Activated T-helper 17 cell treated with anti-CD3 and anti-CD28 coated beads, Interleukin-2, amount 50 U/mL, for 72 hours (primary cell): ENCODE measurements at places on chromosomes 2 and 18.

DNA sequence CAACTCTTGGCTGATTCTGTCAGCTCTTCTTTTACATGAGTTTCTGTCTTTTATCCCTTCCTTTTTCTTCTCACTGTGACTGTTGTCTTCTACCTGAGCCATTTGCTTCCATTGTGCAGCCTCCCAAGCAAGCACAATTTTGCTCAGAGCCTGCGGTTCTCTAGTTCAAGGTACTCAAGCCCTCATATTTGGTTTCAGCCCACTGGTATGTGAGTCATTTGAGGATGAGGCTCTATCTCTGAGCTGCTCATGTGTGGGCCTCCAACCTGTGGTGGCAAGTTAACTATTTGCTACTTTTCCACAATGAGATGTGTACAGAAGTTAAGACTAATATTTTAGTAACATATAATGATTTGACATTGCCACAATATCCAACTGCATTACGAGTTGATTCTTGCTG is 183.0 kb downstream of the PHLPP1 start:
- peaks cover 32% of the 10 kb centered on the region for H3K36me3 ChIP-seq
- no peaks in the 10 kb centered on the region for H3K27me3 ChIP-seq
- no peak overlapping the region for H3K27ac ChIP-seq
- H3K4me1 ChIP-seq, result peaks cover 5% of the 10 kb centered on the region
- ATAC-seq, result peak; percentile 99
- no peak overlapping the region for H3K4me3 ChIP-seq

DNA sequence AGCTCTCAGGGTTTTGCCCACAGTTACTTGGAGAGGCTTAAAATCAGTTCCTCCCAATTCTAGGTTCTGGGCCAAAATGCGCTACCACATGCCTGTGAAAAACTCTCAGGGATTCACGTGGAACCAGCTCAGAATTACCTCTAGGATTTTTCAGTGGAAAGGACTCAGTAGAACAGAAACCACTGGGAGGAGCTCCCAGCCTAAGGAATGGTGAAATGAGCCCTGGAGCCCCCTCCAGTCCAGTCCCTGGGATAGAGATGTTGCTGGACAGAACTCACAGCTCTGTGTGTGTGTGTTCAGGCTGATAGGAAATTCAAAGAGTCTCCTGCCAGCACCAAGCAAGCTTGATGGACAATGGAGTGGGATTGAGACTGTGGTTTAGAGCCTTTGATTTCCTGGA is 21.1 kb upstream of the SLC9A4 start:
- no peak for ATAC-seq
- no peaks in the 10 kb centered on the region for H3K27me3 ChIP-seq
- peaks cover 5% of the 10 kb centered on the region for H3K4me1 ChIP-seq

GRCh38 chr2:214542295-214542694 is 131.4 kb downstream of the VWC2L start:
- ATAC-seq, result no peak
- no peak overlapping the region for H3K4me3 ChIP-seq
- no peak overlapping the region for H3K27ac ChIP-seq
- H3K4me1 ChIP-seq, result no peaks in the 10 kb centered on the region

DNA sequence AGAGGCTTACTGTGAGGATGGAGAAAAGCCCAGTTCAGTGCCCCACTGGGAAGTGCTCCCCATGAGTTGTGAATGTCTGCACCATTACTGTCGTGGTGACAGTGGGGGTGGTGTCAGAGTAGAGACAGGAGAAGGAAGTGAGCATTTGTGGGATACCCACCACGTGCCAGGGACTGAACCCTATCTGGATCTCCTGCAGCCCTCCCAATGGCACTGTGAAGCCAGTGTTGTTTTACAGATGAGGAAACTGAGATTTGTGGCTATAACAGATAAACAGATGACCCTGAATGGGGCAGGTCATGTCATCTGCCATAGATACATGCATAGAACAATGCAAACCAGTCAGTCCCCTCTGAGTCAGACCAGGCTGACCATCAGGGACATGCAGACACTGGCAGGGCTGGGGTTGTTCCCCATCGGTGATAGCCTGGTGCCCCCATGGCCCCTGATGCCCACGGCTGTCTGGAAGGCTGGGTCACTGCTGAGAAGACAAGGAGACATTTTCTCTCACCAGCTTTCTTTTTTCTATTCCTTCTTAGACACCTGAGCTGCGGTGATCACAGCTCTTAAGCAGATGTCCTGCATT is 60.8 kb downstream of the EMILIN2 start:
- no peaks in the 10 kb centered on the region for H3K27me3 ChIP-seq
- peak; percentile 22 for ATAC-seq
- peak overlapping the region; percentile 8 for H3K27ac ChIP-seq
- peaks cover 9% of the 10 kb centered on the region for H3K4me1 ChIP-seq
- H3K4me3 ChIP-seq, result peak overlapping the region; percentile 83

DNA sequence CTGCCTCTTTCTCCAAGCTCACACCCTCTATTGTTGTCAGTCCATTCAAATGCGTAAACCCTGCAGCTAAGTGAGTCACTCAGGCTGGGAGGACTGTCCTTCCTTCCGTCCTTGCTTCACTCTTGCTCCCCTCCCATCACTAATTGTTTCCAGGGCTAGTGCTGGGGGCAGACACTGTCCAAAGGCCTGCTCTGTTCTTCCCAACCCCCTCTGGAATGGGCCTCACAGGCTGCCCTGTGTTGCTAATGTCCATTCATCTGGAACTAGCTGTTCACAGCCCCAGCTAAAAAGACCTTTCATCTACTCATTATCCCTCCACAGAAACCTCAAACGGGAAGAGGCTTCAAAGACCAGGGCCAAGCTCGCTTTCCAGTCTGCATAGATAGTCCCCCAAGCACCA is 31.9 kb upstream of the NRP2 start:
- no peak overlapping the region for H3K27ac ChIP-seq
- H3K27me3 ChIP-seq, result peaks cover 3% of the 10 kb centered on the region
- H3K4me1 ChIP-seq, result no peaks in the 10 kb centered on the region
- H3K4me3 ChIP-seq, result no peak overlapping the region
- ATAC-seq, result no peak

DNA sequence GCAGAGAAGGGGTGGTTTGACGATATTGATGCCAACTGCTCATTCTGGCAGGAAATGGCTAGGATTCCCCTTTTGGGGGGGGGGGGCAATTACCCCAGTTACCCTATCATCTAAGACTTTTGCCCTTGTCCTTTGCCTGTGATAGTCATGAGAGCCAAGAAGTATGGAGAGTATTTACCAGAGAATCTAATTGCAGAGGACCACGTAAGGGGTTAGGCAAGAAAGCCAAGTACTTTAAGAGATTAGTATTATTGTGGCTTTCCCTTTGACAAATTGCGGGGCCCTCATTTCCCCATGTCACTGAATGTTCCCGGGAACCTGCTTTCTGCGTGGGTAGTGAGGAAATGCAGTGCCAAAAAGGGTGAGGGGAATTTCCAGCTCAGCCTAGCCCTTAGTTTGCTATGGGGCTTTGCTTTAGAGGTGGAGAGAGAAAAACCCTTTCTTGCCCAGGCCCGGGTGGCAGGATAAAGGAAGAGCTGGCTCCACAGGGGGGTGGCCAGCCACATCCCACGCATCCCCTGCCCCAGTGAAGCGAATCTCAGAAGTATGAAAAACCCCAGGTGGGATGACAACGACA is 1.5 kb downstream of the AQP4 start:
- H3K27me3 ChIP-seq, result peaks cover 3% of the 10 kb centered on the region
- no peak overlapping the region for H3K4me3 ChIP-seq
- H3K4me1 ChIP-seq, result no peaks in the 10 kb centered on the region
- H3K27ac ChIP-seq, result no peak overlapping the region
- ATAC-seq, result no peak

DNA sequence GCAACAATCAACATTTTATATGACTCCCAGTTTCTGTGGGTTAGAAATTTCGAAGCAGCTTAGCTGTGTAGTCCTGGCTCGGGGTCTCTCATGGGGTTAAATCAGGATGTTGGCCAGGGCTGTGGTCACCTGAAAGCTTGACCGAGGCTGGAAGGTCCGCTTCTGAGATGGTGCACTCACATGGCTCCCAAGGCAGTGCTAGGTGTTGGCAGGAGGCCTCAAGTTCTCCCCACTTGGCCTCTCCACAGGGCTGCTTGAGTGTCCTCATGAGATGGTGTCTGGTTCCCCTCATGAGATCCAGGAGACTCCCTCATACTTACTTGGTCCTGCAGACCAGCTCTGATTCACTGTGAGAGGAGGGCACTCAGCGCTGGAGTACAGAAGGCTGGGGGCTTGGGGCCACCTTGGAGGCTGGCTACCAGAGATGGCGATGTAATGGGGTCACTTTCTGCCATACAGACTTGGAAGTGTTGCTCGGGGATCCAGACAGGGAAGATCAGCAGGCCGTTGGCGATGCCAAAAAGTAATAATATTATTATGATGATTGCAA is 98.8 kb downstream of the INHBB start:
- H3K36me3 ChIP-seq, result no peaks in the 10 kb centered on the region
- no peak overlapping the region for H3K4me3 ChIP-seq
- H3K27me3 ChIP-seq, result peaks cover 49% of the 10 kb centered on the region
- ATAC-seq, result no peak

DNA sequence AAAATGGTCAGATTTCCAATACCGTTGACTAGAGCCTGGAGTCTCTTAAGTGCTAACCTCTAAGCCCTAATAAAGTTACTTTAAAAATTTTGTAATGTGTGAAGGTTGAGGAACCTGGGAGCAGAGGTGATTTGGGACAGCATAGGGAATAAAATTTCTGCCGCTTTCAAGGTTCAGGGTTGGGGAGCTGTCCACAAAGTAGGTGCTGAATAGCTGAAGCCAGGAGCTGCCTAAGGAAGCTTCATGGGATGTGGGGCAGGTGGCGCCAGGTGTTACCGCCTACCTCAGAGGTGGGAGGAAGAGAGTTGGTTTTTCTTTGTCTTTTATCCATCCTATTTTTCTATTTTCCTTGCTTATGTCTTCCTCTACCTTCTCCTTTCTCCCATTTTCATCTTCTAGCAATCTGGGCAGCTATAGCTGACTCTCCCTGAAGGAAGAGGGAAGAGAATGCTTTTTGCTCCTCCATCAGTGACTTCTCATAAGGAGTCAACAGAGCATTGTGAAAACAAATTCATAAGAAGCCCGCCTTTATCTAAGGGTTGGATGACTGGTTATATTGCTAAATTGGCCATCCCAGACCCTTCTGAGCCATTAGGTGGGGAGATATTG is 178.7 kb downstream of the CLIP4 start:
- H3K27ac ChIP-seq, result no peak overlapping the region
- no peak for ATAC-seq
- peaks cover 46% of the 10 kb centered on the region for H3K27me3 ChIP-seq
- no peaks in the 10 kb centered on the region for H3K36me3 ChIP-seq
- no peaks in the 10 kb centered on the region for H3K4me1 ChIP-seq

DNA sequence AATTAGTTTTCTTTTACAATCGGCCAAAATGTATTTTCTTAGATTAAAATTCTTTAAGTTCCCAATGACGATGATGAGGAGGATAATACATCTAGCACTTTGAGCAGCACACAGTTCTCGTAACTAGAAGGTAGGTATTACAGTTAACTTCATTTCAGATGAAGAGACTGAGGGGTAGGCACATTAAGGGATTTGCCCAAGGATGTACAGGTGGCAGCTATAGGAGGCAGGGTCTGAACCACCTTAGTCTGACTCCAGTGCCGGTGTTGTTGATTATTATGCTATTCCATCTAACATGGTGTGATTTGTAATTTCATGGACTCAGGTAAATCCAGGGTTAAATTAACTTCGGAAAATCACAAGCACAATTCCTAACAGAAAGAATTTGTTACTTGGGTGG is 1.1 kb downstream of the CD28 start:
- no peaks in the 10 kb centered on the region for H3K27me3 ChIP-seq
- H3K36me3 ChIP-seq, result peaks cover 77% of the 10 kb centered on the region
- H3K27ac ChIP-seq, result peak overlapping the region; percentile 100
- peaks cover 37% of the 10 kb centered on the region for H3K4me1 ChIP-seq
- H3K4me3 ChIP-seq, result peak overlapping the region; percentile 97

- H3K4me1 ChIP-seq, result peaks cover 8% of the 10 kb centered on the region
- H3K36me3 ChIP-seq, result peaks cover 31% of the 10 kb centered on the region
- H3K27ac ChIP-seq, result no peak overlapping the region
- no peak for ATAC-seq
- H3K27me3 ChIP-seq, result no peaks in the 10 kb centered on the region
Observed at GRCh38 chr2:6986301-6986911, 69.2 kb downstream of the RNF144A start.

DNA sequence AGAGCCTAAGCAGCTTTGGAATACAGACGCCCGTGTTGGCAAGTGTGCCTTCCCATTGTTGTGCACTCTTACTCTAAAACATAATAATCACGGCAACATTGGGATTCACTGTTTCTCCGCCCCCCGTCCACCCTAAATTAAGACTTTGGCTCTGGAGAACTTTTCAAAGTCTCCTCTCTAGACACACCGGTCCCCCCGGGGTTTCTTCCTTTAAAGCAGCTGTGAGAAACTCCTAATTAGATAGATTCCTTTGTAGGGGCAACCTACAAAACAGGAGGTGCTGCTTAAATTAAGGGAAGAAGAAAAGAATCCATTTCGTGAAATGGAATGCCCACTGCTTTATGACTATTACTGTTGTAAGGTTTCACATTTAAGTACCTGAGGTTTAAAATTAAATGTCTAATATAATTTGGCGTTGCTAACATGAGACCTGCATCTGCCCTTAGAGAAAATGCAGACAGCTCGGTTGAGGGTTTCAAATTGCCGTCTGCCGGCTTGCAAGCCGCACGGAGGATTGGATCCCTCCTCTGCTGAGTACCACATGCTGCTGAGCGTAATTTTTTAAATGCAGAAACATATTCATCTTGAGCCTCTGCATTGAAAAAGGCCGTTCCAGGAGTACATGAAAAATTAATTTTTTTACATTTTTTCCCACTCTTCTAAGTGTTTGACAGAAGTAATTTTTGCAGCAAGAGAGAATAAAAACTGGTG is 233.3 kb downstream of the GBX2 start:
- no peak overlapping the region for H3K27ac ChIP-seq
- no peak for ATAC-seq
- H3K4me1 ChIP-seq, result peaks cover under 1% of the 10 kb centered on the region
- peaks cover 9% of the 10 kb centered on the region for H3K36me3 ChIP-seq
- peaks cover 7% of the 10 kb centered on the region for H3K27me3 ChIP-seq
- H3K4me3 ChIP-seq, result no peak overlapping the region

DNA sequence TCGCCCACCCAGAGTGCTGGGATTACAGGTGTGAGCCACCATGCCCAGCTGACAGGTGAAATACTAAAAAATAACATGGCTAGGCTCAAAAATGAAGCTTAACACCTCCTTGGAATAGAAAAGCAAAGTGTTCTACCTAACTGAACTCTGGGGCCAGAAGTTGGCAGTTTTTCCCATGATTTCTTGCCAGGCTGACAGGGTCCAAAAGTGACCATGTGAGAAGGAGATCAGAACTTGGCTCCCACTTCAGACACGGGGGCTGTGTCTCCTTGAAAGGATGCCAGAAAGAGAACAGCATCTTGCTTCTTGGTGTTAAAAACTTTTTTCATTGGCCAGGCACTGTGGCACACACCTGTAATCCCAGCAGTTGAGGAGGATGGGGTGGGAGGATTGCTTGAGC is 47.0 kb downstream of the BMPR2 start:
- no peak overlapping the region for H3K4me3 ChIP-seq
- H3K4me1 ChIP-seq, result peaks cover 6% of the 10 kb centered on the region
- no peak overlapping the region for H3K27ac ChIP-seq
- no peaks in the 10 kb centered on the region for H3K36me3 ChIP-seq

DNA sequence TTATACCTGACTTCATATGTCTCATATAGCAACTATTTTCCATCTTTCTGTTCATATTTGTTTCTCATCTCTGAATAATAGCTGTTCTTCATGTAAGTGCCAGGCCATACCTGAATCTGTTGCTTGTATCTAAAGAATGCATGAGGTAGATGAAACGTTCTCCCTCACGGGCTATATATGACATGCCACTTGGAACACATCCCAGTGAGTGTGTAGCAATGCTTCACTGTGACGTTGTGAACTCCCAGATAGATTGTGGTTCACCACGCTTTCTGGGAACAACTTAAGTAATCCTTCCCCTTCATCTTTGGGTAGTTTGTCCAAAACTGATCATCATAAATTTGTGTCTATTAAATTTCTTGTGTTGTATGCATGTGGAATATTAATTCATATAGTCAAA is 60.1 kb downstream of the RDH14 start:
- H3K27me3 ChIP-seq, result peaks cover 36% of the 10 kb centered on the region
- no peaks in the 10 kb centered on the region for H3K36me3 ChIP-seq
- no peaks in the 10 kb centered on the region for H3K4me1 ChIP-seq
- H3K4me3 ChIP-seq, result no peak overlapping the region
